NCI-H774 (cell line): ENCODE measurements at places on chromosomes 5 and 9.

DNA sequence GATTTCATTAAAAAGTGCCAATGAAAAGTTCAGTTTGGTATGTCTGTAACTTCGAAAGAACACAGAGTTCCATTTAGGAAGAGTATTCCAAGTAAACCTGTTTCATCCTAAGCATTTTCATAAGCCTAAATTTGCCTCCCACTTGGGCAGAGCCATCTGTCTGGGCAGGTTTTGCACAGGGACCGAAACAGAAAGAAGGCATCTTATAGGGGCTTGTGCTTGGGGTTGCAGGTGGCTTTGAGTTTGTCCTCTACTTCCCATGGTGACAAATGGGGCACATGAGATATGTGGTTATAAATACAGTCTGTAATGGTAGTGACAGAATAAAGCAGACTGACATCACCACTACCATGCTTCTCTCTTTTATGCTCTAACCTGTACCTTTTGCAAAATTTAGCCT lies 63.7 kb downstream of the MCTP1 start:
- no peak for DNase-seq

- DNase-seq, result no peak
Observed at GRCh38 chr9:93064392-93065134, 6.1 kb downstream of the SUSD3 start.

- DNase-seq, result no peak
Observed at GRCh38 chr9:94734054-94734754, 7.7 kb downstream of the AOPEP start.

- no peak for DNase-seq
Observed at GRCh38 chr9:97506306-97506705, 4.8 kb downstream of the TMOD1 start.

GRCh38 chr5:143396353-143396940 lies 7.0 kb downstream of the NR3C1 start:
- DNase-seq, result no peak

- no peak for DNase-seq
Observed at GRCh38 chr9:61667559-61668121, 477.8 kb downstream of the SPATA31A7 start.

- peak; percentile 2 for DNase-seq
Observed at GRCh38 chr9:31347082-31347617, 1037.3 kb upstream of the ACO1 start.

DNA sequence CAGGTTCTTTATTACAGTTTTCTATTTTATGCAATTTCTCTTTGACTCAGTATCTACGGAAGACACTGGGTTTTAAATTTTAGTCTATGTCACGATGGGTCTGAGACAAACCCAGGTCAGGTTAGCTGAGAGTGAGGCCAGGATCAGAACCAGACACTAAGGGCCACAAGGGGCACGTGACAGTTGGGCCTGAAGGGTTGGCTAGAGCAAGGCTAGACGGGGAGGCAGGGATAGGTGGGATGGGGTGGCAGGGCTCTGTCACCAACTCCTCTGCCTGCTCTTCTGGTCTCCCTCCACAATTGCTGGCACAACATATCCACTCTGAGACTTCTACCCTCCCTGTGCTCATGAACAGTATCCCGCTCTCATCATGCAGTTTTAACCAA lies 76.4 kb downstream of the MED27 start:
- no peak for DNase-seq

- no peak for DNase-seq
Observed at GRCh38 chr9:129225815-129226214, 47.8 kb upstream of the IER5L start.

DNA sequence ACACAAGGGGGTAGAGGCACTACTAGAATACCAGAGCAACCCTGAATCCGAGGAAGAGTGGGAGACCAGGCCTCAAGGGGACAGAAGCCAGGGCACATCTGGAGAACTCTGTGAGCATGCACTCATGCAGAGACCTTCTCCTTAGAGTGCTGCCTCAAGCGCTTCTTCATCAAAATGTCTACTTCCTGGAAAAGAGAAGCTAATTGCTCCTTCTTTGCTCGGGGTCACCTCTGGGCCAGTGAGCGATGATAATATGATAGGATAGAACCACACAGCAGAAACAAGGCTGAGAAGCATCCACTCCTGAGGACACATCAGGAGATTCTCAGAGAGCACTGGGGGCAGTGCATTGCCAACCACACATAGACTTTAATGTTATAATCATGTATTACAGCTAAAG lies 23.7 kb upstream of the LMNB1 start:
- DNase-seq, result no peak

DNA sequence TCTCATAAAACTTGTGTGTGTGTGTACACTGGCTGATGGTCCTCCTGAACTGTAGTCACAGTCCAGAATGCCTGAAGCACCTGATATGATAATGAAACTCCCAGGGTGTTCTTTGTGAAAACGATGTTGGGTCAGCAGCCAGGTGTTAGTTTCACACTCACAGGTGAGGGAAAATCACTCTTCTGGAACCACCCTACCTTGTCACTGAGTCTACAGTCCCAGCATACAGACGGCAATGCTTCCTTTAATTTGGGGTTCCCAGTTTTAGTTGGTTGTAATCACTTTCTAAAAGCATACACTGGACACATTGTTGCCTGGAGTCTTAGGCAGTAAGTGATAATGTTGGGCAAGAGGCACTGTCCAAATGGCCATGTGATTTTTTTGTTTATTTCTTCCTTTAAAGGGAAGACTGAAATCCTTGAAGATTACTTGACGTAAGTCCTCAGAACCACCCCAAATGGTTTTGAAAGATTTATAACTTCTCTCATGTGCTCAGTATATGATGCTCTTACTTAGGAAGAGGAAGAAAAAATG lies 18.2 kb upstream of the MGAT1 start:
- peak; percentile 26 for DNase-seq

GRCh38 chr5:154899151-154899816 lies 38.7 kb downstream of the GEMIN5 start:
- no peak for DNase-seq

- no peak for DNase-seq
Observed at GRCh38 chr5:128532127-128532526, 5.9 kb downstream of the FBN2 start.

- DNase-seq, result no peak
Observed at GRCh38 chr5:135667673-135668072, 88.9 kb upstream of the CXCL14 start.

GRCh38 chr5:24110004-24110615 lies 534.7 kb downstream of the CDH10 start:
- DNase-seq, result peak; percentile 44

DNA sequence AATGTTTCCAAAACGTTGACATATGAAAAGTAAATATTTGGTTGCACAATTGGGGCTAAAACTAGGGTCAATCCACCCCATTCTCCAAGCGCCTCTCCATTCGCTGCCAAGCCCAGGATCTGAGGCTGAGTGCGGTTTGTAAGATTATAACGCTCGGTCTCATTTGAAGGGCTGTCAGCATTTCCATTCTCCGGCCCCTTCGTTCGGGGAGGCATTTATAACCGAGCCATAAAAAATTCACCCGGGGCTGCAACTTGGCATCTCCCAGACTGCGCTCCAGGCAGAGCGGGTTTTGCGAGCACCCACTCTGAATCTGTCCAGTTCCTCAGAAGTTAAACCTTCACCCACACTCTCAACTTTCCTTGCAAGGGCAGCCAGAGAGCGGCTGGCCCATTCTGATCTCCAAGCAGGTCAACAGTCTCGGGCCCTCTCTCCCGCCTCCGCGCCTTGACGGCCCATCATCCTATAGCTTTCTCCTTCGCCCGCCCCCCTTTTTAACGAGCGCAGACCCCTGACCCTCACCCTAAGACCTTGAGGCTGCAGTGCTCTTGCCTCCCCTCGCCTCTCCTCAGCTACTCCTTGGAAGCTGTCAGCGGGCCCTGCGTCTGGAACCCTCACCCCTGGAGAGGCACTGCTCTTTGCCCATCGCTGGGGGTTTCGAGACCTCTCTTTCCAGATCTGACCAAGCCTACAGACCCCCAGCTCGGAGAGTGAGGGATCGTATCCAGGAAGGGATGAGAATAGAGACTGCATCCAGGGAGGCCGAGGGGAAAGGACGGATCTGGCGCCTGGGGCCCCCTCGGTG lies 1.1 kb downstream of the SLIT3 start:
- DNase-seq, result no peak

DNA sequence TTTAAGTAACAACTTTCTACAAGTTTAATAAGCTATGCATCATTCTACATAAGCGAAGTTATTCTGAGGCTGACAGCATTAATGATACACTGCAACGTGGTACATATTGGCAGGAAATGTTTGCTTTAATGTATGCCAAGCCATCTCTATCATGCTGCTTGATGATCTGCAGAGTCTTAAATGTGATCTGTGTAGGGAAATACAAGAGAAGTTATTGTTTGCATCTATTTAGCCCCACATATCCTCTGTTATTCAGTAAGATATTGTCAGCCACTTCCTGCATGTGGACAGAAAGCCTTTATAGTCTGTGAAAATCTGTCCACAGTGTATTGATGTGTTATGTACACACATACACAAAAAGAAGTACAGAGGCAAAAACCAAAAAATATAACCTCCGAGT lies 193.1 kb upstream of the FREM1 start:
- DNase-seq, result no peak

GRCh38 chr9:70046274-70047070 lies 2.8 kb downstream of the MAMDC2 start:
- DNase-seq, result no peak

- DNase-seq, result no peak
Observed at GRCh38 chr5:81924442-81924841, 47.4 kb upstream of the ATG10 start.

GRCh38 chr5:134008266-134008749 lies 3.5 kb upstream of the VDAC1 start:
- DNase-seq, result no peak

DNA sequence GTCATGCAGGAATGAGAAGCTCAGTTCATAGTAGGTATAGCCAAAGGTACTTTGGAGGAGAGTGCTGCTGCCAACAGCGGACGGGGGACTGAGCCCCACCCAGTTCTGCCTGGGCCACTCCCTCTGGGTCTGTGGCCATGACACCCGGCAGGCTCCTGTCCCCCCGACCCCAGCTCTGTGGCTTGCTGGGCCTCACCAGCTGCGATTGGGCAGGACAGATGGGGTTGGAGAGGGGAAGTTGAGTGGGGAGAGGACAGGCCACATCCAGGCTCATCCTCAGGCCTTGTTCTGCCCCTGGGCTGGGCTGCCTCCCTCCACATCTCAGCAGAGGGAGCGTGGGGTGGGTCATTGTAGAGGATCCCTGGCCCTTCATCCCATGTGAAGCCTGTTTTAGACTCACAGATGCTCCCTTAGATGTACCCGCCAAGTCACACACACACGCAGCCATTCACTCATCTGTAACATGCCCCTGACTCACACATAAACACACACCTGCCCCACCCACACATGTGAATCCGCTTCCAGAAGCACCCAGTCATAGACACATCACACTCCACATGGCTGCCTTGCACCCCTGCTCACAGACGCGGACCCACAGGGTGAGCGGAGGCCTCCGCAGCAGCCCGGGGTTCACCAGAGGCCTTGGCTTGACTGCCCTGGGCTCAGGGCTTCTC lies 48.8 kb downstream of the NTNG2 start:
- no peak for DNase-seq

- no peak for DNase-seq
Observed at GRCh38 chr5:89729623-89730301, 679.8 kb downstream of the CETN3 start.

DNA sequence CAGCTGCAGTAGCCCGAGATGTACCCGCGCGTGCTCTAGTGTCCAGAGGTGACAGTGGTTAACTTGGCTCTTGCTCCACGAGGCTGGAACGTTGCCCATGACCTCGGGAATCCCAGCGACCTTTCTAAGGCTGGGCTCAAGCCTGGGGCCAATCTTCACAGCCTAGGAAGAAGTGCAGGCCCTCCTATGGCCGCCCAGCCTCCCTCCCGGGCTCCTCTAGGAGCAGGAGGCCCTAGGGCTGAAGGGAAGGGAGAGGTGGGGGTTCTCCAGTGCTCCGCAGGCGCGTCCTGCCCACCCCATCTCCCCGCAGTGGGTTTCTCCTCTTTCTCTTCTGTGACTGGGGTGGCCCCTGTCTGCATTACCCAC lies 13.3 kb downstream of the NR2F1 start:
- DNase-seq, result no peak

GRCh38 chr5:6424700-6425099 lies 24.0 kb upstream of the UBE2QL1 start:
- no peak for DNase-seq

DNA sequence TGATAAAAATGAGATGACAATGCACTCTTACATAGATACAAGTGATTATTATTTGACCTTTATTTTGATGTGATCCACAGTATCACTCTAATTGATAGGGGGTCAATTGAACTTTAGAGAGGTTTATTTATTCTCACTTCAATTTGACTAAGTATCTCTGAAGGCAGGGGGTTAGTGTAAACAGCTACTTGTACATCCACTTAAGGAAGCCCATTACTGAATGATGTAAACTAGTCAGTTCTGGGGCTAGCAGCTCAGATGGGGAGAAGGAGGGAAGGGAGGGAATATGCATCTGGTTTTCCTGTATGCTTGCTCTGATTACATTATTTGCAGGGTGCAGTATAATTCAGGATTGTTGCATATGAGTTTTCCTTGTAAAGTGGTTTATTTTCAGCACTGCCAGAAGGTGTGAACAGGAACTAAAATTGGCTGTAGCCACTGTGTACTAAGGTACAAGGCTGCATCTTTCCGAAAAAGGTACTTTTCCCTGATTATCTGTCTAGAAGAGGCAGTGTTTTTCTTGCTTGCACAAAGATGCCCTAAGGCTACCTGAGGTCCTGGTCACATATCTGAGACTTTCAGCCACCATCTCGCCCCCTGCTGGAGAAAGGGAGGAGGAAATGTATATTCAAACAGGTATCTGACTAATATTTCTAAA lies 51.2 kb downstream of the MRPS27 start:
- peak; percentile 12 for DNase-seq

GRCh38 chr5:132302413-132302812 lies 8.2 kb downstream of the SLC22A4 start:
- DNase-seq, result no peak

DNA sequence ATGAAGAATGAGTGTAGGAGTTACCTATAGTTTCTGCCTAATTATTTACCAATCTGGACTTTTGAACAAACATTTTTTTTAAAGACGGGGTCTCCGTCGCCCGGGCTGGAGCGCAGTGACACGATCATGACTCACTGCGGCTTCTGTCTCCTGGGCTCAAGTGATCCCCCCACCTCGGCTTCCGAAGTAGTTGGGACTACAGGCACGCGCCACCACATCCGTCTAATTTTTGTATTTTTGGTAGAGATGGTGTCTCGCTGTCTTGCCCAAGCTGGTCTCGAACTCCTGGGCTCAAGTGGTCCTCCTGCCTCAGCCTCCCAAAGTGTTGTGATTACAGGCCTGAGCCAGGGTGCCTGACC lies 1.5 kb downstream of the CTNNA1 start:
- no peak for DNase-seq

DNA sequence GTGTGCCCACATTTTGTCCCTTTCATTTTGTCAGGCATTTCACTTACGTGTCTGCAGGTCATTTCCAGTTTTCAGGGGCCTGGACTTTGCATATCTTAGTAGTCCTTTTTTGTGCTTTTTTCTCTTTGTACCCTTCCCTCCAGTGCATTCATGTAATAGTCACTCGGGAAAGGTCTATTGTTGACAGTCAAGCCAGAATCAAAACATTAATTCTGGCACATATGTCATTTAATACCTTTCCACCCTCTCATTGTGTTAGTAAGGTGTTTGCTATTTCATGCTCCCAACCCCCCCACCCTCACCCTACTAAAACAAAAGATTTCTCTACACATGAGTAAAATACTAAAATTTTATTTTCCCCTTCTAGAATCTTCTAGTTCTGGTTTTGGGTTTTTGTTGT lies 42.7 kb downstream of the UGCG start:
- DNase-seq, result no peak

- no peak for DNase-seq
Observed at GRCh38 chr5:15943487-15943886, 236.1 kb downstream of the MARCHF11 start.
